ENCODE measurements at places on chromosomes 6 and 20.

GRCh38 chr6:122276637-122277036 is 122.8 kb upstream of the HSF2 start:
- DNase-seq = no peak

DNA sequence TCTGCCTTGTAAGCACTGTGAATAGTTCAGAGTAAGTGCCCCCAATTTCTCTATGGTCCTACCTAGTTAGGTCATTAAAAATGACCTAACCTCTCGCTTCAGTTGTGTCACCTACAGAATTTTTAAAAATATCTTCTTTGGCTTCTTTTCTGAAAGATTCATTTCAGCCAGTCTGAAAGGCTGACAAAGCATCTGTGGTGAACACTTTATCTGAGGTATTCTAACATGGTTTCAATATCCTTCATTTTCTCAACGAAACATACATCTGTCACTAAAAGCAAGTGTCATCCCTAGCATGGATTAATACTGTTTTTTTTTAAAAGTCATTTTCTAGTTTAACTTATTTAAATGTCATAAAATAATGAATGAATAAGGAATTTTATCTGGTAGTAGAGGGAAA is 5.1 kb downstream of the DPM1 start:
- DNase-seq = no peak

DNA sequence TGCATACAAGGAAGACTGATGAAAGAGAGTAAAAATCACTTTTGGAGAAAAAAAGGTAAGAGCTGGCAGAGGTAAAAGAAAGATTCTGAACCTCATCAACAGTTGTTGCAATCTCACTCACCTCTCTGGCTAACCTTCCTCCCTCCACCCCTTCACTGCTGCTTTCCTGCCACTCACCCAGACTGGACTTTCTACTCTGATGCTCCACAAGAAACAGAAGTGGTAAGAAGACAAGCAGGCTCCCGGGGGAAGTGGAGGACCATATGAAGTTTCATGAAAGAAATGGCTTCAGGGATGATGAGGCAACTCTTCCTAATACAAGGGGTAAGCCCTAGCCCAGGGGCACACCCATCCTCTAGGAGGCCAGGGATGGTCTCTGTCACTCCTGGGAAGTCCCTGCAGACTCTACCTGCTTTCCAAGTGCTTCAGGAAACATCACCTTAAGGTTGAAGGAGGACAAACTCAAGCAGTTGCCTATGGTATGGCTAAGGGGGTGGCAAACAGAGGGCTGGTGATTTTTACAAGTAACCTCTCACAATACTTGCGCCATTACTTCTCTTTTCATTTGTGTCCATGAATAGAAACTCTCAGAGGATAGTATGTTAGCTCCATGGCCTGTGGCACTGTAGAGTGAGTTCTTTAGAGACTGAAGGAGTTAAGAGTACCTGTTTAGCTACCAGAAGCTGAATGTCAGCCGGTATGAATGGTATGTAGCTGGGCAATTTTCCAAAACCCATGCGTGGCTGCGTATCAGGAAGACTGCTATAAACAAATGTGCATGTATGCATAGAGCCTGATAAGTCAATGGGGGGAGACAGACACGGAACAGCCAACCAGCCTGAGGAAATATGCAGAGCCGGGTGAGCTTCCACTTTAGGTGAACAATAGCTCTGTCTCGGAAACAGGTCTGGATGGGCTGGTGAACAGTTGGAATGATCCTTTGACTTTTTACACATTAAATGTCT is 112.0 kb downstream of the BACH2 start:
- no peak for DNase-seq

DNA sequence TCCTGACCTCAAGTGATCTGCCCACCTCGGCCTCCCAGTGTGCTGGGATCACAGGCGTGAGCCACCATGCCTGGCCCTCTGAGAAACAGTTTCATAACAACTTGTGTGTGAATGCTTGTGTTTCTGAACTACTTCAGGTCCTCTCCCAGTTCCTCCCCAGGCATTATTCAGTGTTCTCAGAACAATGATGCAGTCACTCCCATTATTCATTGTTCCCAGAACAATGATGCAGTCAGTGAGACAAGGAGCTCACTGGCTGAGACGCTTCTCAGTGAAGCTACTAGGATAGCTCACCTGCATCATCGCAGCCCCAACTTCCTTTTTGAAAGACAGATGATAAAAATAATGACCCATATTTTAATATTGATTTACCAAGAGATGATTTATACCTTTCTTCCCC is 71.5 kb downstream of the NDUFAF5 start:
- DNase-seq = no peak

- DNase-seq = no peak
Measured at GRCh38 chr6:36804563-36804962, 34.7 kb downstream of the CPNE5 start.

DNA sequence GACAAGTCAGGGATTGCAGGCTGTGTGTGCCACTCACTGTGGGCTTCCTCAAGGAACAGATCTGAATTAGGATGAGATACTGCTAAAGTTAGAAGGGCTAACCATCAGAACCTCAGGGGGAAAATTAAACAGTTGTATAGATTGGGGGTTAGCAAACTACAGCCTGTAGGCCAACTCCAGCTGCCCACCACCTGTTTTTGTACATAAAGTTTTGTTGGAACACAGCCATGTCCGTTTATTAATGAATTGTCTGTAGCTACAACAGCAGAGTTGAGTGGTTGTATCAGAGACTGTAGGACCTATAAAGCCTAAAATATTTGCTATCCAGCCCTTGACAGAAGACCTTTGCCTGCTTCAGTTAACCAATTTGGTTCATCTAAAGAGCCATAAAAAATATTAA is 127.2 kb upstream of the ECI2 start:
- DNase-seq = no peak

Measured in GM20000 (cell line).